ENCODE measurements at places on chromosomes 16 and 17.

GRCh38 chr16:11619327-11619851 lies 32.7 kb upstream of the LITAF start:
- no peak for DNase-seq

- no peak for DNase-seq
Measured at GRCh38 chr17:57332501-57332900, 76.2 kb downstream of the MSI2 start.

GRCh38 chr16:6341981-6342380 lies 990.7 kb upstream of the RBFOX1 start:
- DNase-seq = no peak

DNA sequence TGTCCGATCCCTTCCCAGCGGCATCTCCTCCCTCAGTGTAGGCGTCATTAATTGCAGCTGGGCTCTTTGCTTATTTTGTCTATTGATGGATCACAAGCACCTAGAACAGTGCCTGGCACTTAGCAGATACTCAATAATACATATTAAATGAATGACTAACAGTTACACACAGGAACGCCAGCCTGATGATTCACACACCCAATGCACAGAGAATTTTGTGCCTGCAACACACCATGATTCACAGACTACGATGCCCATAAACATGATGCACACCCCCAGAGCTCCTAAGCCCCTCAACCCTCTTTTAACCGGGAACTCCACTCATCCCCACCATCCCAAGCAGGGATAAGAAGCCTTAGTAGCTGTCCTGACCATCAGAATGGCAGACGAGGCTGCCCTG lies 66.6 kb upstream of the TMEM97 start:
- DNase-seq = no peak

DNA sequence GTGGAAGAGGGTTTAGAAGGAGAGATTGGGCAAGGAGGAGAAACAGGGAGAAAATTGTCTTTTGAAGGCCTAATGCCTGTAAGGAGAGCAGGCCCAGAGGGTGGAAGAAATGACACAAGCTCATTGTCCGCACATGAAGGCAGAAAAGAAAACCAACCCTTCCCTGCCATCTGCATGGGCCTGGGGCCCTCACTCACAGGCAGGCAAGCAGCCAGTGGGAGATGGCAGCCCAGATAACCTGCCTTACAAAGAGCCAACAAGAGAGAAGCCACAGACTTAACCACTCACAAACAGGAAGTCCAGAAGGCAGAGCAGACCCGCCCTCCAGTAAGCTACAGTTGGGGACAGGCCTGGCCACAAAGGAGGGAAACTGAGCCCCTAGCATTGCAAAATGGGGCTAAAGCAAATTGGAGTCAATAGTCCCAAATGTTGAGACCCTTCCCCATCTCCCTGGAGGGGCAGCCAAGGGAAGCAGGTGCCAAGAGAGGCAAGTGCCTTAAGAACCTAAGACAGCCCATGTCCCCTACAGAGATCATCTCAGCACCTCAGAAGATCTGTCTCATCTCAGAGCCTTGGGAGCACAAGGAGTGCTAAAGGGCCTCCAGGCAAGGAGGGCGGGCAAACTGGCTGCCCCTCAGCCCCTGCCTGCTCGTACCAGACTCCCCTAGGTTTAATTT lies 7.3 kb upstream of the TSPOAP1 start:
- DNase-seq = no peak

DNA sequence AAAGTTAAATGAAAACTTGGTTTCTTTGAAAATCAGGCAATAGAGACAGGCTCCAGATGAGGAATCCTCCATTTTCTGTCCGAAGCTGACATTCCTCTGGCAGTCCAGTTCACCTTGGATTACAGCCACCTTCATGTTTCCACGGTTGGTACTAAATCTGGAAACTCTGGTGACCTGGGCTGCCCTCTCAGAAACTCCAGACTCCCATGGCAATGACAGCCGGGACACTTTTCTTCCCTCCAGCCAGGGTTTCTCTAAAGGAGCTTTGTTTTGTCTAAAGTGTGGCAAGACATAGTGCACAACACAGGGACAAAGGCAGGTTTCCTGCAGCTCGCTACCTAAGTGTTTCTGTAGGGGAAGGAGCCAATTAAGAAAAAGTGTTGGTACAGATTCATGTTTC lies 36.0 kb downstream of the CLUAP1 start:
- no peak for DNase-seq

DNA sequence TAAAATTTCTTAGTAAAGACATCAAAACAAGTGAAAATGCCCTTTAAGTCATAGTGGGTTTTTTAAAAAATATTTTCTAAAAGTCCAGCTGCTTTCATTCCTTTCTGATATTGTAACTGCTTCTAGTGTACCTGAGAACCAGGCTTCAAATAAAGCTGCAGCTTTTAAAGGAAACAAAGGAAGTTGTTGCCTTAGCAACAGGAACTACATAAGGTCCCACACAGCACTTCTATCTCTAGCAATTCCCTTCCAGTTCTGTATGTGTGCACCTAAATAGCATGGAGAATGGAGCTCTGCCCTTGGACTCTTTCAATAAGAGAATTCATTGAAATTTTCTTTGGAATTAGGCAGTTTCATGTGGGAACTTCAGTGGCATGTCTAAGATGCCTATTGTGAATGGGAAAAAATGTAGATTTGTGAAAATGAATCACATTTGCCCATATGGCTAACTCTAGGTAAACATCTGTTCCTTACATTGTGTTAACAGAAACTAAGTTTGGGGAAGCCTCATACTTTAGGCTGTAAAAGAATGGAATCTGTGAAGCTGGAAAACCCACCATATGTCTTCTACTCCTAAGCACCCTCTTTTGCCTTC lies 206.4 kb downstream of the KIF2B start:
- DNase-seq = no peak

- DNase-seq = no peak
Measured at GRCh38 chr16:2042986-2043666, 4.5 kb downstream of the NTHL1 start.

GRCh38 chr17:80416940-80417293 lies 1.9 kb downstream of the ENDOV start:
- no peak for DNase-seq

GRCh38 chr17:83200751-83201150 lies 121.3 kb downstream of the METRNL start:
- DNase-seq = peak; percentile 21

GRCh38 chr16:17138801-17139200 lies 332.0 kb downstream of the XYLT1 start:
- DNase-seq = no peak

DNA sequence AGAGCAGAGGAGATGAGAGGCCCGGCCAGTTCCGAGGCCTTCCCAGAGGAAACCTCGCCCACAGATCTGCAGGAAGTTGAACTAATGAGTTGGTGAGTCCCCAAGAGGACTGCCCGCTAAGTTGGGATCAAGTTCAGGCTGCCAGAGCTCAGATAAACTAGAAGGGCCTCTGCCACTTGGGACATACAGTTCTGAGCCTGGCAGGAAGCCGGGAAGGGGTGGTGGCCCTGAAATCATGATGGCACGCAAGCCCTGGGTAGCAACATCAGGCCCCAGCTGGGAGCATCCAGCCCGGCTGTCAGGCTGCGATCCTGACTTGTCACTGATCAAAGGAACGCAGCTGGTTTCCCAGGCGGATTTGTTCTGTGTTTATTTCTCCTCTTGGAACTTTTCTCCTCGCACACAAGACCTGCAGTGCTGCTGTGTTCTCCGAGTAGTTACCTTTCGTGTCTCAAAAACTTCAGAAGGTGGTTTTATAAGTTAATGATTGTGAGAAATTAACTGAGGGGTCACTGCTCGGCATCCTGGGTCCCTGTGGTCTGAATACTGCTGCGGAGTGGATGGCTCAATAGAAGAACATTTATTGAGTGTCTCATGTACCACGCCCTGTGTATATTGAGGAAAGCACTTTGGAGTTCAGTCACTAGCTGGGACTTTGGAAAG lies 8.0 kb upstream of the WFDC1 start:
- DNase-seq = peak; percentile 83

DNA sequence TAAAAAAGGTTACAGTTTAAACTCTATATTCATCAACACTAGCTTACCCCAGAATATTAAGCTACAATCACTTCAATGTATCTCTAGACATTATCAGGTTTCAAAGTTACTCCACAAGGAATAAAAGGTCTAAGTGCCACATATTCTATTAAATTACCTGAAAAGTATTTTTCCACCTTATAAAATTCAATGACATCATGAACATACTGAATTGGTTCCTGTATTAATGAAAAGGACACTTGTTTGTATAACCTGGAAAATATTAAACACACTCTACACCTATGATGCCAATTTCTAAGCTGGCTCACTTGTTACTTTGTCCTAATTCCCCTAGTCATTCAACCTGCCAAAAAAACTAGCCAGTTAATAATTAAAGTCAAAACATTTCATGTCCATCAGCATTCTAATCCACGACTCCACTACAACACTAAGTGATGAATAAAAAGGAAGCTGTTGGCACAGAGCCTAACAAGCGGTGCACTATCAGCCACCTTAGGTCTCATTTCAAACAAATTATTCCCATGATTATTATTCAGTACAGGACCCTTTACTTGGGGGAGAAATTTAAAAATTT lies 12.2 kb downstream of the MED13 start:
- DNase-seq = no peak

- DNase-seq = peak; percentile 37
Measured at GRCh38 chr17:83115202-83115651, 35.8 kb downstream of the METRNL start.

- peak; percentile 80 for DNase-seq
Measured at GRCh38 chr17:81386646-81387099, 8.6 kb upstream of the BAHCC1 start.

GRCh38 chr17:46192189-46192438 lies 1.1 kb downstream of the KANSL1 start:
- no peak for DNase-seq

DNA sequence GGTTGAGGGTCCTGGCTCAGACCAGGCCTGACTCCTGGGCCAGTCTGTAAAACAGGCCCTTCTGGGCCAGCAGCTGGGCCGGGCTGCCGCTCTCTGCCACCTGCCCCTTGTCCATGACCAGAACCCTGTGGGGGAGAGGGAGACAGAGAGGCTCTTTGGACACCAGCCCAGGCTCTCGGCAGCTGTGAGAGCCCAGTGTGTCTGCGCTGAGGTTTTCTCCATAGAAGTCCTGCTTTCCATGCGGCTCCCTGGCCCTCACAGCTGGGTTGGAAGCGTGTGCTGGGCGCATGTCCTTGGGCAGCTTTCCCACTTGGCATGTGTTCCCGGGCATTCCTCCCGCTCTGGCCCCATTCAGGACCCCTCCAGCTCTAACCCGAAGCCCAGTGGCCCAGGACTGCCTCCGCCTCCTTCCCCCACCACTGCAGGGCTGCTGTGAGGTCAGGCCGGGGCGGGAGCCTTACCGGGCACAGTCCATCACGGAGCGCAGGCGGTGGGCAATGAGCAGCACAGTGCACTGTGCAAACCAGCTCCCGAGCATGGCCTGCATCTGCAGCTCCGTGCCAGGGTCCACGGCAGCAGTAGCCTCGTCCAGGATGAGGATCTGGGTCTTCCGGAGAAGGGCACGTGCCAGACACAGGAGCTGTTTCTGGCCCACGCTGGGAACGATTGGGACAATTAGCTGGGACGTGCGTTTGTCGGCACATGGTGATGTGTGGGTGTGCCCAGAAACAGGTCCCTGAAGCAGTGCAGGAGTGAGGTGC lies 73.0 kb downstream of the ABCC6 start:
- DNase-seq = peak; percentile 76

DNA sequence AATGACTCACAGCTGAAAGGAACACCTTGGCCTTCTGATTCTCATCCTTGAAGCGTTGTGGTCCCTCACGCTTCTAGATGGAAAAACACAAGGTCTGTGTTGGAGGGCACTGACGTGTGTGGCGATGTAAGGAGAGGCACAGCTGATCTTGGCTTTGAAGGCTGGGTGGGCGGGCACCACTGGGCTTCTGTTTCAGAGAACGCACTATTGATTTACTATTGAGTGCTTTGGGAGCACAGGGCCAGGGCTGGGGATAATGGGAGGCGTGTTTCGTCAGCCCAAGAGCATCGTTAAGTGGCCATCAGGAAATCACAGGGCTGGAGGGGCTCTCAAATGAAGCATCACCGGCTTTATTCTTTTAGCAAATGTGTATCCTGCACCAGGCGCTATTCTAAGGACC lies 70.7 kb downstream of the CMIP start:
- no peak for DNase-seq

- no peak for DNase-seq
Measured at GRCh38 chr17:51128076-51128475, 7.4 kb upstream of the SPAG9 start.

GRCh38 chr17:80813318-80813717 lies 178.3 kb upstream of the CHMP6 start:
- DNase-seq = no peak

GRCh38 chr17:11251561-11252107 lies 10.6 kb downstream of the SHISA6 start:
- no peak for DNase-seq

- no peak for DNase-seq
Measured at GRCh38 chr17:37813751-37814150, 68.9 kb upstream of the HNF1B start.

GRCh38 chr17:19728084-19728495 lies 11.7 kb upstream of the SLC47A2 start:
- DNase-seq = peak; percentile 95

DNA sequence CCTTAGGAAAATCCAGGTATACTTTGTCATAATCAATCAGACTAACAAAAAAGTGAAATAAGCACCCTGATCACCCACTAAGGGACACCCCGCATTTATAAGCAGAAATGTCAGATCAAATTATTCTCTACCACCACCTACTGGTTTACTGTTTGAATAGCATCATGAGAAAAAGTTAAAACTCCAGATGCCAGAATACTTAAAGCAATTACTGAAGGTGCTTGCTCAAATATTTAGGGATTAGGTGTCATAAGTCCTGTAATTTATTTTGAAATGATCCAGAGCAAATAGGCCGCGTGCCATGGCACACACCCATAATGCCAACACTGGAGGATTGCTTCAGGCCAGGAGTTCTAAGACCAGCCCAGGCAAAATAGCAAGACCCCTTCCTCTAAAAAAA lies 2.3 kb downstream of the TOP2A start:
- no peak for DNase-seq

- DNase-seq = peak; percentile 8
Measured at GRCh38 chr16:88732172-88732960, 26.1 kb downstream of the CTU2 start.

GRCh38 chr16:56860226-56861020 lies 4.6 kb upstream of the SLC12A3 start:
- peak; percentile 14 for DNase-seq

DNA sequence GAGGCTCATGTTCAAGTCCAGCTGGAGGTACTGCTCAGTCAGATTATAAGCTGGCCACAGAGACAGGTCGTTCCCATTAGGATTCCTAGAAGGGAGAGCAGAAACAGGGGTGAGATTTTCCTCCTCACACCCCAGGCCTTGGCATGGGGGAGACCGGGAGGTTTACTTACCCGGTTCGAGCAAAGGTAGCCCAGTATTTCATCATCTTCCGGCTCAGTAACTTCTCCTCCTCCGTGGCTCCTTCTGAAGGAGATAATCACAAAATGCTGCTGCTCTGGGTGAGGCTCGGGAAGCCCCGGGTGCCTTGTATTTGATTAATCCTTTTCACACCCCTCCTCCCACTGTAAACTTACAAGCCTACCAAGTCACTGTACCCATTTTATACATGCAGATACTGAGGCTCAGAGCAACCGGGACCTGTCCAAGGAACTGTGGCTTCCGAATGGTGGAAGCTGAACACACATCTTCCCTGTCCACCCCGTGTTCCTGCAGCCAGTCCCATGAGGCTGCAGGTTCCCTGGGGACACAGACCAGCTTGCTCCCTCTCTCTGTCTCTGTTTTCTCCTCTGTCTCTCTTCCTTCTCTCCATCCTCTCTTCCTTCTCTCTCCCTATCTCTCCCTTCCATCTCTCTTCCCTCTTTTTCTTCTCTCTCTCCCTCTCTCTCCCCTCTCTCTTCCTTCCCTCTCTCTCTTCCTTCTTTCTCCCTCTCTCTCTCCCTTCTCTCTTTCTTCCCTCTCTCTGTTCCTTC lies 13.9 kb upstream of the CES1 start:
- no peak for DNase-seq

- no peak for DNase-seq
Measured at GRCh38 chr17:75039238-75039637, 7.5 kb downstream of the ATP5PD start.

Data from Right ventricle myocardium inferior (tissue), 1 donor.